NAMALWA (cell line): ENCODE measurements at places on chromosomes 7 and 10.

- no peak for DNase-seq
Measured at GRCh38 chr10:3122486-3123205, 49.9 kb downstream of the PITRM1 start.

GRCh38 chr10:112649006-112649821 lies 202.2 kb downstream of the VTI1A start:
- DNase-seq, result no peak

- no peak for DNase-seq
Measured at GRCh38 chr7:1873070-1873405, 203.0 kb downstream of the ELFN1 start.

- DNase-seq, result no peak
Measured at GRCh38 chr7:137017221-137017620, 148.8 kb downstream of the CHRM2 start.

GRCh38 chr7:107113866-107114265 lies 54.9 kb upstream of the HBP1 start:
- no peak for DNase-seq

DNA sequence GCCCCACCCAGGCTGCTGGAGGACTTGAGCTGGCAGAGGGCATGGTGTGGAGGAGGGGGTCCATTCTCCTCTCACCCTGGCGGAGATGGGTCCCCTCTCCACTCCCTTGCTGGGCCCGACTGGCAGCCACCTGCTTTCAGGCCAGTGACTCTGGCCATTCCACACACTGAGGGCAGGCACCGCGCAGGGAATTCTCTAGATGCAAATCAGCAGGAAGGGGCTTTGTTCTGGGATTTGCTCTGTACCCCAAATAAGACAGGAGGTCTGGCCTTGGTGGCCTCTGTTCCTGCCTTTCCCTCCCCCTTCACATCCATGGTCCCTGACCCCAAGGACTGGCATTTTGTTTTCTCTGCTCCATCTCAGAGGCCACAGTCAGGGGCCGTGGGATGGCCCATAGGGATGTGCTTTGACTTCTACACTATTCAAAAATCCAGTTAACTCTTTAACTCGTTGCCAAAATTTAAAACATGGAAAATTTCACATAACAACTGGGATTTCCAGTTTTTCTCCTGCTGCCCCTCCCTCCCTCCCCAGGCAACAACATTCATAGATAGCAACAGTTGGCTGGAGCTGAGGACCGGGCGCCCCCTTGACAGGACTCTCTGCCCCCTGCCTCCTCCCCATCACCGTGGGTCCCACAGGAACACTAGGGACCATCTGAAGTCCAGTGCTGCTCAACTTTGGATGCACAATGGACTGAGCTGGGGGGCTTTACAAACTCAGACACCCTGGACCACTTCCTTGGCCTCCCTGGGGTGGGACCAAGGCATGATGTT lies 33.9 kb downstream of the PPIF start:
- no peak for DNase-seq

DNA sequence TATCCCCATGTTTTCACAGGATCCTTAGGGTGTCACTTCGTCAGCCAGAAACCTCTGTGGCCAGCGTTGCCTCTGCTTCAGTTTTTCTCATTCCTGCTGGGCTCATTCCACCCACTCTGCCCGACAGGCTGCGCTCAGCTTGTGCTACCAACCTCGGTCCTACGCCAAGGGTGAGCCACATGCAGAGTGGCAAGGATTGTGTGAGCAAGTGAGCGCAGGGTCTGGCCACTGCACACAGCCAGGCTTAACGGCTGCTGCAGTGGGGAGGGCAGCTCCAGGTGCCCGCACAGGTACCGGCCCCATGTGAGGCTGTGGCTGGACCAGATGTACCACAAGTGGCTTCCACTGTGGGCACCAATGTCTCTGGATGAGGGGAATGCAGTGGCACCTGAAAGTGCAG lies 329.2 kb downstream of the AUTS2 start:
- DNase-seq, result no peak

- DNase-seq, result no peak
Measured at GRCh38 chr7:137836541-137836940, 10.2 kb downstream of the DGKI start.

DNA sequence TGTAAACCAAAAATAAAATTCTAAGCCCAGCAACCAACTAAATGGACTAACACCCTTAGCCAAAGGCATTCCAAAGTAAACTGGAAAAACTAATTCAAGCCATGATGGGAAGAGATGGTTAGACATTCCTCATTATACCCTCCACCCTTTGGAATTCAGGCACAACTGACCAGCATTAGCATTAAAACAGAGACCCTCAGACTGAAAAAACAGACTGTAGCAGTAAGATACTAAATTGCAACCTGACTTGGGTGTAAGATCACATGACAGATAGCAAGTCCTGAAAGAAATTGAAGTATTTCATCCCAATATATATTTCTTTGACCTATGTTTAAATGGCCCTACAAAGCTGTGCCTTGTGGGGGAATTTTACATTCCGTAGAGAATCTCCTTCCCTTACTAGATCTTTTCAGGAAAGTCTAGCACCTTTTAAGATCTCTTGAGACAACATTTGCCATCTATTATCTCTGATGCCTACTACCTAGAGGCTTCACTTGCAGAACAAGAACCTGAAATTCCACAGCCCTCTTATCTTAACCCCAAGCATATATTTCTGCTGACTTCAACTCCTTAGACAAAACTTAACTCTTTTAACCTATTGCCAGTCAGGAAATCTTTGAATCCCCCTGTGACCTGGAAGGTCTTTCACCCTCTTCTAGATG lies 750.2 kb upstream of the IGFBP3 start:
- no peak for DNase-seq

DNA sequence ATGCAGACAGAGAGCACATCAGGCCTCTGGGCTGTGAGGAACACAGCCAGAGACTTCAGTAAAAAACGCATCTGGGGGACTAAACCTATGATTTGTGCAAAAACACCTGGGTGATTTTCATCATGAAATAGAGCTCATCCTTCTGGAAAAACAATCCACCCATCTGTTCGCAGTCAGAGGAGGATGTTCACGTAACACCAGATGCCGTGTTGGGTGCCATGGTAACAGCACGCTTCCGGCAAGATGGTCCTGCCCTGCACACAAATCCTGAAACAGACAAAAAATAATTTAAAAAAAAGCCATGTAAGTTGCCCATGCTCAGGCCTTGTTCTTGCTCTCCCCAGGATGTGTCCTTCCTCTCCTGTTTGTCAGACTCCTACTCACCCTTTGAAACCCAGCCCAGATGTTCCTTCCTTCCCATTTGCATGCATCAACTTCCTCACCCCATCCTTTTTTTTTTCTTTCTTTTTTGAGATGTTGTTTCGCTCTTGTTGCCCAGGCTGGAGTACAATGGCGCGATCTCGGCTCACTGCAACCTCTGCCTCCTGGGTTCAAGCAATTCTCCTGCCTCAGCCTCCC lies 28.3 kb upstream of the GNA12 start:
- DNase-seq, result no peak

DNA sequence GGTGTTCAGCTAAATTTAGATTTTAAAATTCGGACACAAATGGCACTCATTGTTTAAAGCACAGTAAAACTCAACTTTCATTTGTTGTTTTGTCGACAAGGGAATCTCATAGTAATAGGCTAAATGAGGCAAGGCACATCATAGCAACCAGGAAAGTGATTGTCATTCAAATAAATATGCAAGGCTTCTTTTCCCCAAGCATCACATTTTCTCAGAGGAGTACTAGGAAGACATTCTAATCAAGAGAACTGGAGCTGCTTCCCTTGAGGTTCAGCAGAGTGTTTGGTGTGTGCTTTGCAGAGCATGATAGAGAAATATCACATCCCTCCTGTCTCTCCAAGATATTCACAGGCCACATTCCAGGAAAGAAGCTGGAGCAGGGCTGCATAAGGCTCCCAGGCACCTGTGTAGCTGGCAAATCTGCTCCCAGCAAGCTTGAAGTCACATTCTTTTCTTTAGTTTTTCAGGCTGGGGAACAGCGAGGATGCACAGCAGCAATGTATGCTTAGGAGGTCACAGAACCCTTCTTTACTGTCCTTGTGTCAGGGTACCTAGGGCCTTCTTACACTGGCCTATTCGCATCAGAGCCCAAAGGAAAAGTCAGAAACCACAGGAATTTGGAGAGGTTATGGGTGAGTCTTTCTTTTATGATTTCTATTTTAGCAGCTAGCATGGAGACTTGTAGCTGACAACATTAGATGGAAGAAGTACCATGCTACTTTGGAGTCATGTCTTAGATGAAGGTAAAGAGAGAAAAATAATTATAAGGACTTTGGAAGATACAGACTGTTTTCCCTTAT lies 95.9 kb upstream of the HDAC9 start:
- DNase-seq, result no peak

DNA sequence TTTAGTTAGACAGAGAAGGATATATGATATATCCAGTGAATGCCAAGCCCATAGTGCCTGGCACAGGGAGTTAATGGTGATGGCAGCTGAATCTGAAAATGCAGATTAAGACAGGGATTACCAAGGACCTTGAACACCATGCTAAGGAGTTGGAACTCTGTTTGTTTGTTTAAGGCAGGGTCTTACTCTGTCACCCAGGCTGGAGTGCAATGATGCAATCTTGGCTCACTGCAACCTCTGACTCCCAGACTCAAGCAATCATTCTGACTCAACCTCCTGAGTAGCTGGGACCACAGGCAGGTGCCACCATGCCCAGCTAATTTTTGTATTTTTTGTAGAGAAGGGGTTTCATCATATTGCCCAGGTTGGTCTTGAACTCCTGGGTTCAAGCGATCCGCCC lies 1.6 kb downstream of the AKR1D1 start:
- DNase-seq, result no peak

- no peak for DNase-seq
Measured at GRCh38 chr10:75717126-75717916, 285.9 kb downstream of the LRMDA start.

GRCh38 chr7:110573862-110574528 lies 516.9 kb upstream of the LRRN3 start:
- DNase-seq, result no peak

DNA sequence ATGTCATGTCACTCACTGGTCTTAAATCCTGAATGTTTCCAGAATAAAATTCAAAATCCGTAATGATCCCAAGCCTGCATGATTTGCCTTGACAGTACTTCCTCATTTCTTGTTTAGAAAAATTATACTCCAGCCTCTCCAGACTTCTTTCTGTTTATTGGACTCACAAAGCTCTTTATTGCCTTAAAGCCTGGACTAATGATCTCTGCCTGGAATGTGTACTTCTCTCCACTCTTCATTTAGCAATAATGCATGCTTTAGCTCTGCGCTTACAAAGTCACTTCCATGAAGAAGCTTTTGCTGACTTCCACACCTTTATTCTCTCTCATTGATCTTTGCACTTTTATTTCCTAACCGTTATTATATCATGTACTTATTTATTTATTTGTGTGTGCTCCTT lies 27.4 kb upstream of the SLC26A3 start:
- no peak for DNase-seq

DNA sequence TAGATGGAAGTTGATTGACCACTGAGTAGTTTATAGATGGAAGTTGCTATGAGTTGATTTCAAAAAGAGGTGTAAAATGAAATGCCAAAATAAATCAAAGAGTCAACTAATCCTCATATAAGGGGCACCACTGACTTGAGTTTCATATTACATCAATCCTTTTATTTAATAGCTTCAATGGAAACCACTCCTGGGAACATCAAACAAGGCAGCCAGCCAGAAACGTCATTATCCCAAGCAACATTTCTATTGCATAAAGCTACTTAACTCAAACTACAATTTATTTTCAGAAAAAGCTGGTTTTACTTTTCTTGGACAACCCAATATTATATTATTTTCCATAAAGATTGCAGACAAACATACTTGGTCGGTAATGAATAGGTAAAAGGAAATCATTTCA lies 162.1 kb downstream of the TSPAN12 start:
- no peak for DNase-seq

DNA sequence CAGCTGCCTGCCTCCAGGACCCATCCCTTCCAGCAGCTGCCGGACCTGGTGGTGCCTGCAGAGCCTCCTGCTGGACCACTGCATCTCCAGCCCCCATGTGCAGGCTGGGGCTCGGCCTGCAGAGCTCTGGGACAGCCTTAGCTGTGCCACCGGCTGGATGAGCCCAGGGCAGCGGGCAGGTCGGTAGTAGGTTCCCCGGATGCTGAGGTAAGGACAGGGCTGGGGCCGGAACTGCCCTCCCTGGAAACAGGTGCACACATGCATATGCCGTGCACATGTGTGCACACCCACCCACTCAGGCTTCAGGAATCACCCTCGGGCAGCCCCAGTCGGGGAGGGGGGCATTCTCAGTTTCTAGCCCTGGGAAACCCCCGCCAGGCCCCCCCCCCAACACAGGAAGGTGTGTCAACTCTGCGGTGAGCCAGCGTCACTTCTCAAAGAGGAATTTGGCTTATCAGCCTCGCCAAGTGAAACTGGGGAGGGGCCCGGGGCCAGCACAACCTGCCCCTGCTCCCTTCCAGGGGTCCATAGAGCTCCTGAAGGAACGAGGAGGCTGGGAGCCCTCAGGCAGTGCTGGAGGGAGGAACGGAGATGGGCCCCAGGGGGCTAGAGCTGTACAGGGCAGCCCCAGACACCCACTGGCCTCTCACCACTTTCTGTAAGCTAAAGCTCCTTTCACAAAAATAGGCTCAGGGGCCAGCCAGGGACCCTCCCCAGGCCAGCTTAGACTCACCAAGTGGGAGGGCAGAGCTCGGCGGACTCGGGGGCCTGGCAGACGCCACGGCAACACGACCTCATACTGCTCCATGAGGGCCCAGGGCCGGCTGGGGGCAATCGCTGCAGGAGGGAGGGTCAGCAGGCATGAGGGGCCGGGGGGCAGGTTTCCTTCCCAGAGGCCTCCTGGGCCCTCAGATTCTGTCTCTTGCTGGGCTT lies 1.7 kb downstream of the ADAM8 start:
- DNase-seq, result peak; percentile 59

GRCh38 chr7:22001345-22002004 lies 55.8 kb upstream of the CDCA7L start:
- DNase-seq, result peak; percentile 88

DNA sequence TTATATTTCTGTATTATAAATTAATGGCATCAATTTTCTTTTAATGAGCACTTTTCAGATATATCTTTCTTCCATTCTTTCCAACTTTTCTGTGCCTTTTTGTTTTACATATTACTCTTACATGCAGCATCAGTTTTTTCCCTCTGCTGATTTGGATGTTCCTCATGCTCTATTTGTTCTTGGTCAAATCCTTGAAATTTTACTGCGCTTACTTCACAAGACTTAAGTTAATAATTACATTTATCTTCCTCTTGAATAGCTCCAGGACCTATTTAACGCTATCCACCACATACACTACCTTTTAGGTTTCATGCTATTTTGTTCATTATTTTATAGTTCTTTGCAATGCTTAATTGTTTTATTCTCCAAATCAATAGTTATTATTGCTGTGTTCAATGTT lies 97.6 kb upstream of the CTTNBP2 start:
- no peak for DNase-seq

- no peak for DNase-seq
Measured at GRCh38 chr10:71638822-71639719, 80.5 kb downstream of the C10orf105 start.

- DNase-seq, result peak; percentile 29
Measured at GRCh38 chr10:56449770-56450169, 88.7 kb upstream of the ZWINT start.

DNA sequence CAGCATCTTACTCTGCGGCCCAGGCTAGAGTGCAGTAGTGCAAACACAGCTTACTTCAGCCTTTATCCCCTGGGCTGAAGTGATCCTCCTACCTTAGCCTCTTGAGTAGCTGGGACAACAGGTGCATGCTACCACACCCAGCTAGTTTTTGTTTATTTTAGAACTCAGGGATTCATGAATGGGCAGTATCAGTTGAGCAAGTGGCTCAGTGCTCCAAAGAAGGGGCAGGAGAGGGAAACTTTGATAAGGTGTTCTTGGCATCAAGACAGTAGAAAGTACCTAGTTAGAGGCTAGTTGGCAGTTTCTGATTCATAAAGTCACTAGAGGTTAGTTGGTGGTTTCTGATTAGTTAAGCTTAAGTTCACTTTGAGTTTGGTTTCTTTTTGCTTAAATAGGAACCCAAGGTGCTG lies 18.4 kb downstream of the TRIM24 start:
- no peak for DNase-seq
